ENCODE measurements at places on chromosomes 12 and 14.

GRCh38 chr14:99687284-99688209 is 3.4 kb downstream of the CYP46A1 start:
- peak; percentile 32 for DNase-seq

DNA sequence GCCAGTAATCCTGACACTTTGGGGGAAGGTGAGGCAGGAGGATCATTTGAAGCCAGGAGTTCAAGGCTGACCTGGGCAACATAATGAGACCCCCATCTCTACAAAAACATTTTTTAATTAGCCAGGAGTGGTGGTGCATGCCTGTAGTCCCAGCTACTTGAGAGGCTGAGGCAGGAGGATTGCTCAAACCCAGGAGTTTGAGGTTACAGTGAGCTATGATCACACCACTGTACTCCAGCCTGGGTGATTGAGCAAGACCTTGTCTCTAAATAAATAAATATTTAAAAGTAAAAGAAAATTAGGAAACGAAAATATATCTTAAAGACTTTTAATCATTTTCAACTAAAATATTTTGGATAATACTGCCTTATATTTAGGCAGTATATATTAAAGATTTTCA is 25.9 kb downstream of the CKB start:
- no peak for DNase-seq

DNA sequence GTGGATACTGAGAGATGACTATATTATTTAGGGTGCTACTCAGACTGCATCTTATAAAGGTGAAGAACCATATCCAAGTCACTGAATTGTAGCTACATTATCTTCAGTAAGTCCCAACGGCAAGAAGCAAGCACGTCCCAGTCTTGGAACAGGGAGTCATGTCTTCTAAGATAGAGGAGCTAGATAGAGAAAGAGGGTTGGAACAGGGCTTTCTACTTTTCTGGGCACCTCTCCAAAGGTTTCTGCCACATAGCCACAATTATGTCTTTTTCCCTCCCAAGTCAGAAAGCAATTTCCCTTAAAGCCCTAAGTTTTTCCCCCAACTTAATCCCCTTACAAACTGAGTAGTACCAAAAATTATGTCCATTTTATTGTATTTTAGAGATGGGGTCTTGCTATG is 22.4 kb downstream of the MAPK1IP1L start:
- no peak for DNase-seq

- no peak for DNase-seq
These were observed 139.0 kb downstream of the DPF3 start for GRCh38 chr14:72754949-72755348.
